ENCODE measurements at places on chromosomes 13 and 19. TPM values are rescaled to one million over a fixed set of nuclear protein-coding genes. Genes with fewer than 3 reads are reported as not detected.

The INSR gene
- total RNA-seq = 2.2 TPM

GRCh38 chr13:39684531-39685137, 29.2 kb downstream of the COG6 start:
- peak; percentile 26 for DNase-seq

DNA sequence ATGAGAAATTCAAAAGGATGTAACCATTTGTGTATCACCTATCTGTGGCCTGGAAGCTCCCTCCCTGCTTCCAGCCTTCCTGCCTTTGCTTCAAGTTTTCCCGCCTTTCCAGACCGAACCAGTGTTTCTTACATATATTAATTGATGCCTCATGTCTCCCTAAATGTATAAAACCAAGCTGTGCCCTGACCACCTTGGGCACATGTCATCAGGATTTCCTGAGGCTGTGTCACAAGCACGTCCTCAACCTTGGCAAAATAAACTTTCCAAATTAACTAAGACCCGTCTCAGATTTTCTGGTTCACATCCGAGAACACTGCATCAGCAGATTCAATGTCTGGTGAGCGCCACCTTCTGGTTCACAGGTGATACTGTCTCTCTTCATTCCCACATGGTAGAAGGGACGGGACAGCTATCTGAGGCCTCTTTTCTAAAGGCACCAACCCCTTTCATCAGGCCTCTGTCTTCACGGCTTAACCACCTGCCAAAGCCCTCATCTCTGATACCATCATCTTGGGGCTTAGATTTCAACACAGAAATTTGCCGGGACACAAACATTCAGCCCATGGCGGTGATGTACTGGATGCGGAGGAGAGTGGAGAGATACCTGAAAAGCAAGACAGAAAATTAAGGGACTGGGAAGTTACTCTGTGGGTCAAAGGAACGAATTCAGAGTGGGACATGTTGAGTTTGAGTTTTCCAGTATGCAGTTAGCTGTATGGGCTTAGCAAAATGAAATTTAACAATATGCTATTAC, 58.7 kb upstream of the PABPC3 start:
- peak; percentile 27 for DNase-seq

DNA sequence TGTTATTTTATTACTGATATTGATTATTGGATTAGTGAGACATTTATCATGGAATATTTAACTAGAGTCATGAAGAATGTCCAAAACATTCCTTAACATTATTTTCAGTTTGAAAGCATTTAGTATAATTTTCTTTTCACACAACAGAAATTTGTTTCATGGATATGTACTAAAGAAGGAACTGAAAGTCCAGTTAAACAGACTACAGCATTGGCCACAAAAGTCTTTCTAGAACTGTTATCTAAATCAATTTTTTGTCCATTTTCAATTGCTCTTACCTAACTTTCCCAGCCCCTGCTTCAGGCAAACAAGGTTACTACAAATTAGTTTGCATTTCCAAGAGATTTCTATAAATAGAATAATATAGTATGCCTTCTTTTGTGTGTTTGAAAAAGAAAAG, 1018.0 kb upstream of the PCDH20 start:
- no peak for DNase-seq

- DNase-seq = no peak
Observed at GRCh38 chr19:33055718-33056117, 9.0 kb downstream of the RHPN2 start.

DNA sequence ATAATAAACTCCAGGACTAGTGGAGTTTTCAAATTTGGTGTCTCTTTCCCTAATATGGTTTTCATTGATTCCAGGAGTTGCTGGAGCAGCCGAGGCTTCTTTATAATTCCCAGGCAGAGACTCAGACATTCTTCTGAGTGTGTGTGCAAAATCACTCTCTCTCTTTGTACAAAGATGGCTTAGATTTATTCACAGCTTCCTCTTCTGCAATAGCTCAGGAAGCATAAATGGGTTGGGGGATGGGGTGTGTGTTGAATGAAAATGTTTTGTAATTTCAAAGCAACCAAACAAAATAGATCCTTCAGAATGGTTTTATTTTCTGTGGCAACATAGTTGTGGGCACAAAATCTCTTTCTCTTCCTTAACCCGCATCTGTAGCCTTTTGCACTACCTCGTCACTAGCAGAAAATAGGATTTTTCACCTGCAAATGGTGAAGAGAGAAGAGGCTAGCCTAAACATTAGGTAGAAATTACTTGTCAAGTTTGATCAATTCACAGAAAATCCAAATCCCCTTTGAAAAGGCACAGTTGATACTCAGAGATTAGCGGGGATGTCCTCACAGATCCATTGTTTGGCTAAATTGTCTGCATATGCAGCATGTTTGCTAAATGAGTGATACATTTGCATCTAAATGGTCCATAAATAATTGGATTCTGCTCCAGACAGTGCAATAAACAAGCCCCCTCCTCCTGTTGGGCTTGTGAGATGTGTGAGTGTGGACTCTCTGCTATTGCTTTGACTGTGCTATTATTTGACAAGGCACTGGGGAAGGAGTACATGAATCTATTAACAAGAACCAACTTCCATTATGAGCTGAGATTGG, 66.7 kb downstream of the CBY2 start:
- no peak for DNase-seq

DNA sequence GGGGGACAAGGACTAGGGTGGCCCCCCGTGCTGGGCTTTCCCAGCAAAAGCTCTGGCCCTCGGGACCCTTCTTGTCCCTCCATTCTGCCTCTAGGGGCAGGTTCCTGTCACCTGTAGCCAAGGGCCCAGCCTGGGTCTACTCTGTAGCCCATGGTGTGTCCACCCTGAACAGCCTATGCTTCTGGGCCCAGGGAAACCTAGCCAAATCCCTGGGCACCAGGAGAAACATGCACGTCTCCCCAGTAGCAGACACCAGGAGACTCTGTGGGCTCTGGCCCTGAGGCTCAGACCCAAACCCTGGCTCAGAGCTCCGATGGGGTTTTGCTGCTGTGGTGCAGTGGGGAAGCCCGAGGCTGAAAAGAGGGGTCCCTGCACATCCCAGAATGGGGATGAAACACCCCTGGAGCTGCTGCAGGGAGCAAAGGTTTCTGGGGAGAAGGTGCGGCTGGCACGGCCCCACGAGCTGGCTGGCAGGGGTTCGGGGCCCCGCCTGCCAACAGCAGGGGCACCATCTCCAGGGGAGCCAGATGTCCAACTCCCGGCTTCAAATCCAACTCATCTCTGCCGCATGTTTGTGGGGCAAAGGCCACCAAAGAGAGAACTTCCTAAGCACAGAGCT, 18.2 kb downstream of the CEBPG start:
- no peak for DNase-seq

GRCh38 chr13:93925990-93926389, 553.5 kb downstream of the DCT start:
- DNase-seq = no peak

- no peak for DNase-seq
Observed at GRCh38 chr19:11387162-11388034, 3.3 kb upstream of the EPOR start.

- DNase-seq = no peak
Observed at GRCh38 chr13:20462533-20462915, 63.1 kb downstream of the CRYL1 start.

- DNase-seq = no peak
Observed at GRCh38 chr19:15721268-15721667, 6.6 kb upstream of the OR10H2 start.

- peak; percentile 60 for DNase-seq
Observed at GRCh38 chr13:36344886-36345437, 1.2 kb downstream of the SPART start.

DNA sequence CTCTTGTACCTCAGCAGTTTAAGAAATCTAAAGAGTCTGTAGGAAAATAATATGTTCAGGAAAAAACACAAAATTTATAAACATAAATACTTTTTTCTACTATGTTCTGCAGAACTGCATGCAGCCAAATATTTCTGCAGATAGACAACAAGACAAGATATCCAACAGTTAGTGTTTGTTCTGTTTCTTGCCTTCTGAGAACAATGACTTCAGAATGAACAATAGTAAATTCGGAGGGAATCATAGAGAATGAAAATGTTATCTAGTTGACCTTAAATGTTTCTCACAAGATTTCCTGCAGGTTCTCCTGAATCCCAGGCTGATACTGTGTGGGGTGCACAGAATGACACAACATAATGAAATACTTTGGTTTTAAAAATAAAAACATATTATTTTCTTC, 180.4 kb downstream of the PCDH9 start:
- DNase-seq = no peak

All from CD4-positive, alpha-beta memory T cell (primary cell).